K562 (cell line): ENCODE measurements at places on chromosomes 16 and 17. TPM values are rescaled to one million over a fixed set of nuclear protein-coding genes. Genes with fewer than 3 reads are reported as not detected.
A peak's percentile ranks its signal among the peaks of the same experiment; 100 is the strongest.

The CCDC200 gene
- total RNA-seq = not detected in 2 replicates

The MED1 gene
- 46.5 and 51.2 TPM in 2 replicates for total RNA-seq

The KRT20 gene
- total RNA-seq = 0.44 and 0.51 TPM in 2 replicates

The CRHR1 gene
- total RNA-seq = not detected in 2 replicates

The SCO1 gene
- total RNA-seq = 32.9 and 35.1 TPM in 2 replicates

The GAS2L2 gene
- total RNA-seq = not detected in 2 replicates

The KCNH6 gene
- total RNA-seq = not detected in 2 replicates

The TERB1 gene
- not detected in 2 replicates for total RNA-seq

The KRTAP4-3 gene
- total RNA-seq = not detected in 2 replicates

DNA sequence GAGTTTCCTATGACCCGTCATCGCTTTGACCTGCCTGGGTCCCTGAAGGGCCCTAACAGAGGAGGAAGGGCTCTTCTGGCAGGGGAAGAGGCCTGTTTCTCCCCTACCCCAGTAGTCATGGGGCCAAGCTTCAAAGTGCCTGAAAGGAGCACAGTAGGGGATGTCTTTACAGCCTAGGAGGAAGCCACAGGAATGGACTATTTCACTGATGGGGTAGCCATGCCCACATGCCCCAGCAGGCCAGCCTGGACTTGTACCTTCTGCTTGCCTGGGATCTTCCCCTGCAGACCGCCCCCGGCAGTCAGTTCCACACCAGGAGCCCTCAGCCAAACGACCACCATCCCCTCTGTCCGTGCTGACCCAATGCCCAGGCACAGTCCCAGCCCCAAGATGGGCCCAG, 41.8 kb upstream of the PEMT start:
- no peaks in the 10 kb centered on the region; the same call in 1 of the 2 replicates for H3K4me1 ChIP-seq
- no peak for DNase-seq
- H3K27ac ChIP-seq = no peak overlapping the region
- H3K36me3 ChIP-seq = no peaks in the 10 kb centered on the region

GRCh38 chr17:30996486-30996885, 25.6 kb downstream of the RNF135 start:
- H3K27ac ChIP-seq = no peak overlapping the region
- H3K36me3 ChIP-seq = no peaks in the 10 kb centered on the region
- H3K4me1 ChIP-seq = no peaks in the 10 kb centered on the region
- no peak for DNase-seq
- H3K27me3 ChIP-seq = peaks cover 21% of the 10 kb centered on the region
- H3K4me3 ChIP-seq = no peak overlapping the region

DNA sequence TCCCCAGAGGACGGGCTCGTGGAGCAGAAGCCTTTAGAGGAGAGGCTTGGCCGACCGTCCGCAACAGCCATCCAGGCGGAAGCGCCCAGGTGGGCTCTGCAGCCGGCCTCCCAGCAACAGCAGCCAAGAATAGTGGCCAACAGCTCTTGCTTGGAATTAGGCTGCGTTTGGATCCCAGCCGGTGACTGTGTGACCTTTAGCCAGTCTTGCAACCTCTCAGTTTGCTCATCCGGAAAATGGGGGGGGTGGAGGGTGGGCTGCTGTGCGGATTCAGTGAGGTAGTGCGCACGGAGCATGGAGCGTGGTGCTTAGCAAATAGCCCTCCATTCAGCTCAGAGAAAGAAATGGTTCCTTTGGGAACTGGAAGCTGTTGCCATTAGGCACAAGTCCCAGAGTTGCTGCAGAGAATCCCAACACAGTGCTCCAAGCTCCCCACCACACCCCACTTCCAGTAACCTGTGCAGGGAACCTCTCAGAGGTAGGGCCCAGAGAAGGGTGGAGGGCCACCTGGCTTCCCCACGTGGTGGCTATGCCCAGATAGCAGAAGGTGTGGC, 46.7 kb downstream of the RTN4RL1 start:
- no peaks in the 10 kb centered on the region for H3K36me3 ChIP-seq
- H3K4me1 ChIP-seq = no peaks in the 10 kb centered on the region; the same call in 2 of the 3 replicates
- H3K27ac ChIP-seq = no peak overlapping the region
- DNase-seq = no peak

GRCh38 chr17:75006653-75007052, 5.8 kb upstream of the MRPL58 start:
- H3K36me3 ChIP-seq = peaks cover 13% of the 10 kb centered on the region; the same call in 1 of the 3 replicates
- DNase-seq = peak; percentile 54
- H3K27ac ChIP-seq = no peak overlapping the region
- no peaks in the 10 kb centered on the region for H3K27me3 ChIP-seq
- no peak overlapping the region for H3K4me3 ChIP-seq

DNA sequence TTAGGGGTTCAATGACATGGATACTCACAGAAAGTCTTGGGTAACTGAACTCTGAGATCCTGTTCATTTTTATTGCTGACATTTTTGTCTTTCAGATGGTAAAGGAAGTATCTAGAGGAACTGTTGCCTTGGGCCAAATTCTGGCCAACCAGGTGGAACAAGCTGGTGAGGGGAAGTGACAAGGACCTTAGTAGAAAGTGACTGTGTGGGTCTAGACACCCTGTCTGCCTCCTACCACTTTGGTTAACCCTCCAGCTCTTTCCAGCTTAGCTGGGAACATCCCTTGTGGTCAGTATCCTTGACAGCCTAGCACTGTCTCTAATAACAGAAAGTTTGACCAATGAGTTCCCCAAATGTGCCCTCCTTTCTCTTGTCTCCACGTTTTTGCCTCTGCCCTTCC, 28.8 kb upstream of the PRKCB start:
- no peak overlapping the region for H3K27ac ChIP-seq
- no peaks in the 10 kb centered on the region for H3K36me3 ChIP-seq
- H3K4me1 ChIP-seq = peaks cover 10% of the 10 kb centered on the region
- H3K27me3 ChIP-seq = no peaks in the 10 kb centered on the region
- no peak for DNase-seq

DNA sequence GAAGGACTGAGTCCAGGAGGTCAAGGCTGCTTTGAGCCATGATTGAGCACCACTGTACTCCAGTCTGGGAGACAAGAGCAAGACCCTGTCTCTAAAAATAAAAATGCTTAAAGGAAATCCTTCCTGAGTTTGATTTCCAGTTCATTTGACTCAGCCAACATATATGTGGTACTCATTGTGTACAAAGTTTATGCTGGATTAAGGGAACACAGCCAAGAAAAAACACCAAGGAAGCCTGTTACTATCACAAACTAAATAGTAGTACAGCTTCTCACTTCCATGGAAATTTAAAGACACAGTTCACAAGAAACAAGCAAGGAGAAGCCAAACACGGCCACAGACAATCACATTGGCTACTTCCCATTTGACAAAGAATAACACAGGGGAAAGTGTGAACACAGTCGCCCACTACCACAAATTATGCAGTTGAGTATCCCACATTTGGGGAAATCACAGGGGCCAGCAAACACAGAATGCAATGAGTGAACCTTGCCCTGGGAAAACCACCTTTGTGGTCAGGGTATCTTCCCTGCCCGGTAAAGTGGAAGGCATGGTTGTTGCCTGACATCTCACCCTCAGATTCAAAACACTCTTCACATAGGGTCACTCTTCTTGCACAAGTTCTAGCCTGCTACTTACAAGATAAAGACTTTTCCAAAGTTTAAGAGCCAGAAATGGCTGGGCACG, 14.5 kb downstream of the TEX14 start:
- H3K36me3 ChIP-seq = no peaks in the 10 kb centered on the region
- DNase-seq = no peak
- 0 out of 2 replicates have a peak, but pooled peaks cover 3% of the 10 kb centered on the region for H3K4me1 ChIP-seq
- H3K27ac ChIP-seq = no peak overlapping the region
- H3K4me3 ChIP-seq = no peak overlapping the region

DNA sequence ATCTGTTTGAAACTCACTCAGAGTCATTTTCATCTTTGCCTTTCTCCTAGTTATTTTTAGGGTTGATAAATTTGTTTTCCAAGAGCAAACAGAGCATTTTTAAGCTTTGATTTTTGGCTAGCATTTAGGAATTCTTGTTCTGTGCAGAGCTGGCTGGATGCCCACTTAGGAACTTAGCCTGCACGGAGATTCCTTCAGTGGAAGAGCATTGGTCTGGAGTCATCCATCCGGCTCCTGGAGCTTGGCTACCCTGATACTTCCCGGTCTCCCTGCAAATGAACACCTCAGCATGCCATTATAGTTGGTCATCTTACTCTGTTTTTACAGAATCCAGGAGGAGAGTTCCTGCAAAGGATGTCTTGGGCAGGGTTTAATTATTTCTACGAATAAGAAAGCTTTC, 57.1 kb downstream of the SPECC1 start:
- DNase-seq = no peak
- H3K27me3 ChIP-seq = no peaks in the 10 kb centered on the region
- no peak overlapping the region for H3K27ac ChIP-seq
- no peak overlapping the region for H3K4me3 ChIP-seq
- no peaks in the 10 kb centered on the region; the same call in 2 of the 3 replicates for H3K4me1 ChIP-seq
- no peaks in the 10 kb centered on the region for H3K36me3 ChIP-seq

GRCh38 chr16:27174007-27174406, 29.3 kb upstream of the KDM8 start:
- no peaks in the 10 kb centered on the region; the same call in 2 of the 3 replicates for H3K4me1 ChIP-seq
- no peak overlapping the region for H3K27ac ChIP-seq
- no peaks in the 10 kb centered on the region for H3K36me3 ChIP-seq
- peaks cover 4% of the 10 kb centered on the region; the same call in 1 of the 2 replicates for H3K27me3 ChIP-seq
- no peak for DNase-seq
- H3K4me3 ChIP-seq = no peak overlapping the region

GRCh38 chr16:58828901-58829545, 94.9 kb upstream of the GOT2 start:
- H3K27ac ChIP-seq = no peak overlapping the region
- DNase-seq = no peak
- H3K4me3 ChIP-seq = no peak overlapping the region
- H3K36me3 ChIP-seq = no peaks in the 10 kb centered on the region
- no peaks in the 10 kb centered on the region for H3K27me3 ChIP-seq

DNA sequence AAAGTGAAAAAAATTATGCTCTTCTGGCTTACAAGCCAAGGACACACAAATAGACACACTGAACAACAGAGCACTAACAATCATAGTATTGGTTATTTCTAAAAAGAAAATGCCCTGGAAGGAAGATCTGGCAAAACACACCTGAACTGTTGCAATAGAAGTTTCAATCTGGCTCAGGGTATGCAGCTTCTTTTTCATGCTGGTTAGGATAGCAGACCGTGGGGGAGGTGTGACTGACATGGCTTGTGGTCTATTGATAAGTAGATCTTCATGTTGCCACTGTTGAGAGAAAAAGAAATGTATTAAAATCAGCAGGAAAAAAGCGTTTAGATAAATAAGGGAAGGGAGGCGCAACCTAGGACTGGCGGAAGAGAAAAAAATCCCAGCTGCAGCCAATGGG, 26.5 kb upstream of the ARL6IP1 start:
- no peaks in the 10 kb centered on the region for H3K27me3 ChIP-seq
- DNase-seq = no peak
- no peak overlapping the region for H3K4me3 ChIP-seq
- no peak overlapping the region for H3K27ac ChIP-seq

DNA sequence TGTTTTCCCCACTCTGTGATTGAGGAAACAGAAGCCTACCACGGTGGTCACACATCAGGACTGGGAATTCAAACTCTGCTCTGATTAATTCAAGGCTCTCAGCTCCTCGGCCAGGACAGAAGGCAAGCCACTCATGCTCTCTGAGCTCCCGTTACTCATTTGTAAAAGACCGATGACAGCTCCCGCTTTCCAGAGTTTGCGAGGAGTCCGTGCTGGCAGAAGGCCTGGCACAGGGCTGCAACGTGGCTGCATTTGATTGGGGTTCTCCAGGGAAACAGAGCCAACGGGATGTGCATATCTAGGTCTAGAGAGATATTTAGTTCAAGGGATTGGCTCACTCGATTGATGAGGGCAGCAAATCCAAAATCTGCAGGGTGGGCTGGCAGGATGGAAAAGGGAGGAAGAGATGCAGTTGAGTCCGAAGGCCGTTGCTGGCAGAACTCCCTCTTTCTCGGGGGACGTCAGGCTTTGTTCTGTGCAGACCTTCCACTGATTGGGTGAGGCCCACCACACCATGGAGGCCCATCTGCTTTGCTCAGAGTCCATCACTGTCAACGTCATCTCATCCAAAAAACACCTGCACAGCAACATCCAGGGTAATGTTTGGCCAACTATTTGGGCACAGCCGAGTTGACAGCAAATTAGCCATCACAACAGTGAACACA, 215.5 kb upstream of the RPL38 start:
- no peaks in the 10 kb centered on the region for H3K36me3 ChIP-seq
- no peak overlapping the region for H3K4me3 ChIP-seq
- no peaks in the 10 kb centered on the region for H3K4me1 ChIP-seq
- no peak overlapping the region for H3K27ac ChIP-seq
- no peak for DNase-seq
- H3K27me3 ChIP-seq = peaks cover 13% of the 10 kb centered on the region; the same call in 1 of the 3 replicates

DNA sequence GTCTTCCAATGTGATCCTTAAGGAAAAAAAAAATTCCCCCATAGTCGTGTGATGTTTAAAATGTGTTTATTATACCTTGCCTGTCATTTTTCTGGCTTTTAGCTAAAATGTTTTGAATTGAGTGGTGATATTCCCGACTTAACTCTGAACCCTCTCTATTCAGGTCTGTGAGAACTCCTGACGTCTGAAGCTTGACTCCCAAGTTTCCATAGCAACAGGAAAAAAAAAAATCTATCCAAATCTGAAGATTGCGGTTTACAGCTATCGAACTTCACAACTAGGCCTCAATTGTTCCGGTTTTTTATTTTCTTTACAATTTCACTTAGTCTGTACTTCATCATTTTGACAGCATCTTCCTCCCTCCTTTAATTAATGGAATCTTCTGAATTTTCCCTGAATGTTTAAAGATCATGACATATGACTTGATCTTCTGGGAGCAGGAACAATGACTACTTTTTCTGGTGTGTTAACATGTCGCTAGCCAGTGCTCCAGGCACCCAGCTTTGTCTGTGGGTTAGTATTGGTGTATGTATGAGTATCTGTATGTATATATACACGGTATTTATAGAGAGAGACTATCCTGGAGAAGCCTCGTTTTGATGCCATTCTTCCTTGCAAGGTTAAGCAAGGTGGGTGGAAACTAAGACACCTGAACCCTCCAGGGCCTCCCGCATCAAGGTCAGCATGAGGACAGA, 12.8 kb upstream of the HSBP1 start:
- H3K36me3 ChIP-seq = no peaks in the 10 kb centered on the region
- H3K4me3 ChIP-seq = no peak overlapping the region
- H3K27ac ChIP-seq = no peak overlapping the region; the same call in 2 of the 3 replicates
- H3K4me1 ChIP-seq = no peaks in the 10 kb centered on the region
- DNase-seq = no peak
- peaks cover 52% of the 10 kb centered on the region for H3K27me3 ChIP-seq

- DNase-seq = no peak
- no peaks in the 10 kb centered on the region for H3K36me3 ChIP-seq
- H3K4me1 ChIP-seq = peaks cover 3% of the 10 kb centered on the region
- no peaks in the 10 kb centered on the region for H3K27me3 ChIP-seq
- H3K27ac ChIP-seq = no peak overlapping the region
- H3K4me3 ChIP-seq = no peak overlapping the region
Observed at GRCh38 chr17:9229826-9230201, 208.5 kb downstream of the NTN1 start.

GRCh38 chr17:41455236-41455635, 11.9 kb downstream of the KRT32 start:
- DNase-seq = no peak
- H3K4me1 ChIP-seq = no peaks in the 10 kb centered on the region
- H3K27me3 ChIP-seq = peaks cover 5% of the 10 kb centered on the region; the same call in 1 of the 2 replicates
- no peak overlapping the region for H3K27ac ChIP-seq
- H3K36me3 ChIP-seq = no peaks in the 10 kb centered on the region

- H3K27ac ChIP-seq = no peak overlapping the region
- no peak for DNase-seq
- peaks cover 34% of the 10 kb centered on the region for H3K36me3 ChIP-seq
- H3K4me1 ChIP-seq = peaks cover 3% of the 10 kb centered on the region; the same call in 1 of the 2 replicates
- H3K4me3 ChIP-seq = no peak overlapping the region
Observed at GRCh38 chr17:63635787-63636186, 13.6 kb downstream of the MAP3K3 start.
